ENCODE measurements at places on chromosomes 13 and 19.
A peak's percentile ranks its signal among the peaks of the same experiment; 100 is the strongest.

DNA sequence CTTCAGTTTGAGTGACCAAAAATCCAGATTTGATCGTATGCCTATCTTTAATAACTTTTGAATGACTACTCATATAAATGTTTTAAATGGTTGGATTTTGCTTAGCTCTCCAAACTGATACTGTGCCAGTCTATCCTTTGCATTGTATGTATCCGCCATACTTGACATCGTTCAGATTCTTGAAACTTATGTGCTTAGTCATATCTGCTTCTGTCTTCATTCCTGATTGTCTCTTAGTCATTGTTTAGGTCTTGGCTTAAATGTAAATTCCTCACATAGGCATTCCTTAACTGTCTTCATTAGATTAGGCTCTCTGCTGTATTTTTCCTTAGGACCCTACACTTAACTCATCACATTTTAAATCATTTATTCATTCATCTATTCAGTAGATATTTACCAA, 126.0 kb downstream of the PCCA start:
- DNase-seq, result peak; percentile 87

DNA sequence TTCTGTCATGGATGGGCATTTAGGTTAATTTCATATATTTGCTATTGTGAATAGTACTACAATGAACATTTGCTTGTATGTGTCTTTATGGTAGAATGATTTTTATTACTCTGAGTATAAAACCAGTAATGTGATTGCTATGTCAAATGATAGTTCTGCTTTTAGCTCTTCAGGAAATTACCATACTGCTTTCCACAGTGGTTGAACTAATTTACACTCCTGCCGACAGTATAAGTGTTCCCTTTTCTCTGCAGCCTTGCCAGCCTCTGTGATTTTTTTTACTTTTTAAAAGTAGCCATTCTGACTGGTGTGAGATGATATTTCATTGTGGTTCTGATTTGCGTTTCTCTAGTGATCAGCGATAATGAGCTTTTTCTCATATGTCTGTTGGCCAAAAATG, 6.5 kb downstream of the SIGLEC7 start:
- DNase-seq, result no peak

DNA sequence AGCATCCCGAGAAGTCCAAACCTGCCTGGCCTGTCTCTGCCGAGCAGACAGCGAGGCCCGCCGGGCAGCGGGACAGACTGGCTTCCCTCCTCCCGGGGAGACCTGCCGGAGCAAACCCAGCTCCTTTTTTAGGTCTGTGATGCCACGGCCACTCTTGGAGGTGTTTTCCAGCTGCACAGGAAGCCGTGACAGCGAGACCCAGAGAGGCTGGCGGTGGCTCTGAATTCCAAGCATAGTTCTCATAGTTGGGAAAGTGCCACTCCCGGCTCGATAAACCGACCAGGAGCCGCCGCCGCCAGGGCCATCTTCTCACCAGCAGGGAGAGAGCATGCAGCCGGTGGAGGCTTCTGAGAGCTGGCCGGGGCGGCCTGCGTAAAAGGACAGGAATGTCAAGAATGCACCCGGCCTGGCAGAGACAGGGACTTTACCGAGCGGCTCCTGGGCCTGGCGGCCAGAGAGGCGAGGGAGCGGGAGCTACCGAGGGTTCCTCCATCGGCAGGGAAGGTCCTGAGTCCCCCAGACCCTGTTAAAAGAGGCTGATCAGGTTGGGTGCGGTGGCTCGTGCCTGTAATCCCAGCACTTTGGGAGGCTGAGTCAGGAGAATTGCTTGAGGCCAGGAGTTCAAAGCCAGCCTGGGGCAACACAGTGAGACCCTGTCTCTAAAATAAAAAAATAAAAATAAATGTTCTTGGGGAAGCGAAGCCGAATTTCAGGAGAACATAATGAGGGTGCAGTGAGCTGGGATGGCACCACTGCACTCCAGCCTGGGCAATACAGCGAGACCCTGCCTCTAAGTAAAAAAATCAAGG, 64.9 kb downstream of the GADD45B start:
- DNase-seq, result peak; percentile 97

DNA sequence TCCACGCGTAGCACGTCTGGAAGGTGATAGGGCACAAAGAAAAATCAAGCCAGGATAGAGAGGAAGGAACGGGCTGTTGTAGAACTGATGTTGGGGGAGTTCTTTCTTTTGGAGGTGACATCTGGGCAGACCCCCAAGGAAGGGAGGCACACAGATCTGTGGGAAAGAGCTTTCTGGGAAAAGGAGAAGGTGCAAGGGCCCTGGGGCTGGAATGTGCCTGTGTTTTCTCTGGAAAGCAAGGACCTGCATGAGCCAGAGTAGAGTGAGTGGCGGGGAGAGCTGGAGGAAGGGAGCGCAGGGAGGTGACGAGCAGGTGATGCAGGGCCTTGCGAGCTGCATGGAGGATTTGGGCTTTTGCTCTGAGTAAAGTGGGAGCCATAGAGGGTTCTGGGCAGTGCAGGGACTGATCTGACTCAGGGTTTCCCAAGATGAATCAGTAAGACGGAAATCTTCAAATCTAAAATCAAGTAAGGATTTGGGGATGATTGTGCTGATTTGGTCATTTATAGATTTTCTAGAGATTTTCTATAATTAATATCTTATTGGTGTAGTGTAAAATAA, 30.8 kb downstream of the SMARCA4 start:
- no peak for DNase-seq

DNA sequence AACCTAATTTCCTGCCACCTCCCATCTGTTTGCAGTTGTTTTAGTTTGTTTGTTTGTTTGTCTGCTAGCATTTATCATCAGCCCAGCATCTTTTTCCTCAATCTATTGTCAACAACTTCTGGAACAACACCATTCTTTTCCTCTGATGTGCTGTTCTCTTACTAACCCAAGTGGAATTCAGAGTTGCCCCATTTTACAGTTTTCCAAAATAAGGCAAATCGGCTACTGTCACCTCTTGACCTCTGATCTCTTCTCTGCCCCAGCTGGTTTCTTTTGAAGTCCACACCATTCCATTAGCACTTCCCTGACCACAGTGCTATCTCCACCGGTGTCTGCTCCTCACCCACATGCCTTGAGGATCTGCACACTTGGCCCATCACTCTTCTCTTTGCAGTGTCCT, 102.4 kb downstream of the EFNB2 start:
- DNase-seq, result no peak

DNA sequence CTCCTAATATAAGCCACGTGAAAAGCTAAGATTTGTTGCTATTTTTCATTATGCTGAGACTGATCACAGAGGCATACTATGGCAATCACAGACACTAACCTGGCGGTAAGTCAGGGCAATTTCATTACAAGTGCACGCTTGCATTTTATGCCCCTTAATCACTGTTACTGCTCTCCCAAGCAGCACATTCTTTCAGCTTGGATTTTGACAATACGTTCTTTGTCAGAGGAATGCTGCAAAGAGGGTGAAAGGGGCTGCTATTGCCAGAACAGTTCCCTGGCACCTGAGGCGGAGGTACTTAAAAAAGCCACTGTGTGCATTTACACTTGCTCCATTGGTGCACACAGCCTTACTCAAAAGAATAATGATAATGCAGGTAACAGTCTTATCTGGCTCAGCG, 346.6 kb downstream of the RFC3 start:
- DNase-seq, result no peak

DNA sequence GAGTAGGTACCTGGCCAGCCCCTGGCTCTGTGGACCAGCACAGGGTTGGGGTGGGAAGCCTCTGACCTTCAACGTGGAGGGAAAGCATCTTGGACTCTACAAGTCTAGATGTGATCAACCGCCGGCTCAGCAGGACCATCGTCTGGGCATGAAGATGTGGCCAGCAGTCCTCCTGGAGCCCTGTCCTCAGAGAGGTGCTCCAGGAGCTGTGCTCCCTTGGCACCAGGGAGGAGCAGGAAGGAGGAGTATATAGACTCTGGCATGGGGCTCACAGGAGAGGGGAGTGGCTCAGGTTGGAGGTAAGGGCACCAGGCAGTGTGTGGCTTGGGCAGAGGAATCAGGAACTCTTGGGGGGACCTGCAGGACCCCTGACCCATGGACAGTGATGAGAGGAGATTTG, 18.3 kb upstream of the ISYNA1 start:
- no peak for DNase-seq

- no peak for DNase-seq
Observed at GRCh38 chr19:16836115-16837034, 7.2 kb downstream of the SIN3B start.

- DNase-seq, result no peak
Observed at GRCh38 chr13:73870036-73870741, 264.0 kb downstream of the KLF12 start.

DNA sequence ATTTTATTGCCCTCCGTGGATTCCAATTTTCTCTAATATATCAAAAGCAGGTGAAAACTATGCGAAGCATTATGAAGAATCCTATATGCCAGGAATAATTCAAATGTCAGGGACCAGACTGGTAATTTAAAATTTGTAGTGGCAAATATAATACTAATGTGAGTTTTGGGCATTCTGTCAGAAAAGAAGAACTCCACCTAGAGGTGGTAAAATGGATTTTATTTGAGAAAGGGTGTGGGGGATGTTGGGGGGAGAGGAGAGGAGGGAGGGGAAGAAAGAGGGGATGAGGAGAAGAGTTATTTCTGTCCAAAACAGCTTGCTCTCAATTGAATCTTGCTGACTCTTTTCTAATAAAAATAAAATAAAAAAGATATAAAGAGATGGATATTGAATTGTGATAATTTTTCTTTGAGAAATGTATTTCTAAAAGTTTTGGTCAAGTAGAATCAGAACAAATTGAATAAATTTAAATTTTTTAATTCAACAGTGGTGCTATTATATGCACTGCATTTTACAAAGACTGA, 929.3 kb upstream of the SLITRK5 start:
- DNase-seq, result no peak

GRCh38 chr13:23510544-23510916, 59.7 kb upstream of the TNFRSF19 start:
- no peak for DNase-seq

DNA sequence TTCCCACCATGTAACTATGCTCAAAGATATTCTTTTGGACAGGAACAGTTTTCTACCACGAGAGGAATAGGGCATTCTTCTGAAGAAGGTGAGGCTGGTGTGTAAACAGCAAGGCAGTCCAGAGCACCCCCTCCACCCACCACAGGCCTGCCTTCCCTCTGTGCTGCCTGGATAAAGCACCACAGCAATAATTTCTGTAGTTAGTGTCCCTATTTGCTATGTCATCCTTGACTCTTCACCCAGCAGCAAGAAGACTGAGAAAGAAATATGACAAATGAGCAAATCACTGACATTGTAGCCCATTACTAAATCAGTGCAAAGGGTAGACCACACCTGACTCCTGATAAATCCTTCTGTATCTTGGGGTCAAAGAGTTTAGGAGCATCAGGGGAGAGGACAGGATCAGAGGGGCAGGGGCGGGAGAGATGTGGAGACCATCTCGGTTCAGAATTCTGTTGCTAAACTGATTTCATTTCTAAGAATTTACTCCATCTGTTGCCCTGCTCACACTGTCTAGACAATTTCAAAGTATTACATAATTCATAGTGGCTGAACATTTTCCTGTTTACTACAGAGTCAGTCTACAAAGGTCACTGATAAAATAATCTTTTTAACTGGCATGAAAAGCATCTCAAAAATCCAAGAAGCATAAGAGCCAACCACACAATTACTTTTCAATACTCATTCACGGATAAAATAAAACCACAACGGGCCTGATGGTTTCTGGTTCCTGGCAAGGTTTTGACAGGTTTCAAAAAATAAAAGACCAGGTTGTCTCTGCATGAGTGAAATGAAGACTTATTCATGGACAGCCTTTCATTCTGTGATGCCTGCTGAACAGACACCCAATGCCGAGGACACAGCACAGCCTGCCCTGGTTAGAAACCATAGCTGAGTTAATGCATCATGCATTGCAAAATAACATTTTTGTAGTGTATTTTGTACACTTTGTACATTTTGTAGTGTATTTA, 88.4 kb upstream of the IRS2 start:
- DNase-seq, result peak; percentile 57

- no peak for DNase-seq
Observed at GRCh38 chr13:76160961-76161925, 525.1 kb downstream of the LMO7 start.

DNA sequence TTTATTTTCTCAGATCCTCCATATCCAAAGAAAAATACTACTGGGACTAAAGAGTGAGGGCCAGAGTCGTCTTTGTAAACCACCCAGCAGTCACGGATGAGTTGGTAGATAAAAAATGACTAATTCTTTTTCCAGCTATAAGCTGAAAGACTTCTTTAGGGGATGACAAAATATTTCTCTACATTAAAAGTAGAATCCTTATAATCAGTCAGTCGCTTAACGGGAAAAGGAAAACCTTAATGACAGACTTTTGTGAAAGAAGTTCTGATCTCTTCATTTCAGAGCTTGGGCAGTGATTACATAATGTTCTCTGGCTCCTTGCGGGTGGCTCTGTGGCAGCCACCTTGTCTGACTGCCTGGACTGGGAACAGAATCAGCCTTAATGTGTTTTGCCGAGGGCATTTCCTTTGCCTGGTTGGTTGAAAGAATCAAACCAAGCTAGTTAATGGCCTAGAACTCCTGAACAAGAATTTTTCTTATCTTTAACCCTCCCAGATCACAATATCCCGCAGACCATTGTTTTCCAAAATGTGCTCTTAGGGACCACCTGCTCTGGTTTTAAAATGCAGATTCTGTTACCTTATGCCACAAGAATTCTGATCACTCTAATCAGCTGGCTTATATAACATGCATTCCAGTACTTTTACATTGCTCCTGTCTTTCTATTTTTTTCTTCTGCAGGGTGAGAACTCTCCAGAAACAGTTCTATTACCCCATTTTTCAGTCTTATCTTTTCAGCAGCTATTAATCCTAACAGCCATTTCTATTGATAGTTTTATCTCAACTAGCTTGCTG, 2.5 kb downstream of the ITM2B start:
- DNase-seq, result no peak

- DNase-seq, result no peak
Observed at GRCh38 chr13:51440381-51440780, 12.5 kb downstream of the INTS6 start.

- no peak for DNase-seq
Observed at GRCh38 chr19:50695251-50696093, 24.1 kb downstream of the SHANK1 start.

DNA sequence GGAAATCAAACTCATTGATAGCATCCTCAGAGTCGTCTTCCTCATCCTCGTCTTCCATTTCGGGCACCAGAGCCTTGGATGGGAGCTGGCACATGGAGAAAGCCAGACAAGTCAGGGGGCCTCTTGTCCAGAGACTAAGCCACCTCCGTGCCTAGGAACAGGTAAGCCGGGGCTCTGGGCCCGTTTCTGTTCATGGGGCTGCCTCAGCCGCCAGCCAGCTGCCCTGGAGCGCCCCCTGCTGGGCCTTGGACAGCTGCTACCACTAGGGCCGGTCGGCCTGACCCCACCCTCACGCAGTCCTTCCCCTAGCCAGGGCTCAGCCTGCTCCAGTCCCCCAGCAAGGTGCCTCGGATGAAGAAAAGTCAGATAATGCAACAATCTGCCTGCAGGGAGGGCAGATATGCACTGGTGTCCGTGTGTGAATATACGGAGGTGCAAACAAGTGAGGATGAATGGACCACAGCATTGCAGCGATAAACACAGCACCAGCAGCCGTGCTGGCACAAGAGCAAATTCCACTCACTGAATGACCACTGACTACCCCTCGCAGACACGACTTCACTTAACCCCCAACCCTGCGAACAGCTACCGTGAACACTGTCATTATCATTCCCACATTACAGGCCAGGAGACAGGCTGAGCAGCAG, 11.9 kb upstream of the PRKD2 start:
- no peak for DNase-seq

Data from fibroblast of skin of left biceps (primary cell).